ENCODE measurements at places on chromosomes 1 and 21.

DNA sequence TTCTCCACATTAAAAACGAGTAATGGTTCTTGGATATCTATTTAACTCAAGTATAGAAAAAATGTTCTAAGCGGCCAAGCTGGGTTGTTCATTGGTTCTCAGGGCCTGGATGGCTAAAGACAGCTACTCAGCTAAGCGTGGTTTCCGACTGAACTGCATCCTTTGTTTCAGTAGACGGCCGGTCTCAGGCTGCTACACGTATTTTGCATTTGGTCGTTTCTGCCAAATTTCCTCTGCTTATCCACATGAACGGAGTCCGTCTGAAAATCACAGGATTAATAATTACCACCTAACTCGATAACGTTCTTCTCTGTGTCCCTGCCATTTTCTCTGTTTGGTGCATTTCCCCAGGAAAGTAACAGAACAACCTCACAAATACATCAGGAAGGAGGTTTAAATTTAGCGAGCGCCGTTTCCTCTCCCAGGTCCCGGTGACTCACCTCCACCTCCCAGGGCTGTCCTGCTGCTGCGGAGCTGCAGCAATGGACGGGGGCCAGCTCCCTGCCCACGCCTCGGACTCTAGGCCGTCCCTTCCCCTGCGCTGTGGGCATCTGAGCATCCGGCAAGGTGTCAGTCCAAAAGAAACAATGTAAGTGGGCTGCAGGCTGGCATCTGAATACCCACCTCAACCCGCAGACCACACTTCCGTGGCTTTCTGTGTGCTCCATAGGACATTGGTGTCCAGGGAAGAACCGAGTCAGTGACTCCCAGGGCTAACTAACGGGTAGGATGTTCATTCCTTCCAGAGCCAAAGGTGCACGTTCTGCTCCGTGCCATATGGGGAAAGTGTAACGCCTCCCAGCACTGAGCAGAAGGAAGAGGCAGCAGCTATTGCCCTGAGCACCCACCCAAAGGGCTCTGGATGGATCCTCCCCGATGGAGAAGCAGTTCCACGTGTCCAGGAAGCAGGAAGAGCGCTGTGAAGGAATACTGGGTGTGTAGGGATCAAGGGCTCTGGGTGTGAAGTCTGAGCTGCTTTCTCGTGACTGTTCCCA lies 4.1 kb upstream of the GABRD start:
- no peak for DNase-seq

DNA sequence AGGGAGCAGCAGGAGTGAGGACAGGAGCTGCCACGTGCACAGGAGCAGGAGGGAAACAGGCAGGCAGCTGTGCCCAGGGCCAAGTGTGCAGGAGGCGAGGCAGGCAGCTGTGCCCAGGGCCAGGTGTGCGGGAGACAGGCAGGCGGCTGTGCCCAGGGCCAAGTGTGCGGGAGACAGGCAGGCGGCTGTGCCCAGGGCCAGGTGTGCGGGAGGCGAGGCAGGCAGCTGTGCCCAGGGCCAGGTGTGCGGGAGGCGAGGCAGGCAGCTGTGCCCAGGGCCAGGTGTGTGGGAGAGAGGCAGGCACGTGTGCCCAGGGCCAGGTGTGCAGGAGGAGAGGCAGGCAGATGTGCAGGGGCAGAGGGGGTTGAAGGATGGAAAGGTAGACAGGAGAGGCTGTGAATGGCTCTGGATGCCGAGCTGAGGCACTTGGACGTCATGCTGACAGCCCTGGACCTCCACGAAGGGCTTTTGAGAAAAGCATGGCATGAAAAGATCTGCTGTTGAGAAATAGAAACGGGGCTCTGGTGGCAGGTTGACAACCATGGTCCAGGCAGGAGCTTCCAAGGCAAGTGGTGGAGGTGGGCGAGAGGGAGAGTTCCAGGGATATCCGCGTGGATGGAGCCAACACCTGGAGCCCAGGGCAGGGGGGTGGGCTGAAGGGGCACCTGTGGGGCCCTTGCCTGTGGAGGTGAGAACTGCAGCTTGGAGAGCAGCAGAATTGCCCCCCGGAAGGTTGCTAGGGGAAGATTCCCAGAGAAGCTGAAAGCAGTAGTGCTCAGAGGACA lies 19.1 kb upstream of the NPHP4 start:
- no peak for DNase-seq

GRCh38 chr1:40185951-40186864 lies 25.0 kb downstream of the RLF start:
- no peak for DNase-seq

DNA sequence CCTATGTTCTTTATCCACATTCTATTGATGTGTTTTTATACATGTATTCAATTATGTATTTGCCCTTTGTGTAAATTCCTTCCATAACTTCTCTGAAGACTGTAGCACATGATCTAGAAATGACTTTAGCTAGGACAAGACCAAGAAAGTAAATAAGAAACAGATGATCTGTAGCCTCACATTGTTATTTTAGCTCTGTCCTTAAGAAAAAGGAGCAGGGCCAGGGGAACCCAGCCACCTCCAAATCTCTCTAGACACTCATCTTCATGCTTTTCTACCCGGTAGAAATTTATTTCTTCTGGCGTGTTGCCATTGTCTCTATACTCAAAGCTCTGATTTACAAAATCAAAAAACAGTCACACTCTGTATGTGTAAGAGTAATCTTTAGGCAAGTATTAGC lies 27.1 kb downstream of the CDC7 start:
- DNase-seq, result no peak

GRCh38 chr1:167668108-167668507 lies 38.1 kb downstream of the RCSD1 start:
- no peak for DNase-seq

DNA sequence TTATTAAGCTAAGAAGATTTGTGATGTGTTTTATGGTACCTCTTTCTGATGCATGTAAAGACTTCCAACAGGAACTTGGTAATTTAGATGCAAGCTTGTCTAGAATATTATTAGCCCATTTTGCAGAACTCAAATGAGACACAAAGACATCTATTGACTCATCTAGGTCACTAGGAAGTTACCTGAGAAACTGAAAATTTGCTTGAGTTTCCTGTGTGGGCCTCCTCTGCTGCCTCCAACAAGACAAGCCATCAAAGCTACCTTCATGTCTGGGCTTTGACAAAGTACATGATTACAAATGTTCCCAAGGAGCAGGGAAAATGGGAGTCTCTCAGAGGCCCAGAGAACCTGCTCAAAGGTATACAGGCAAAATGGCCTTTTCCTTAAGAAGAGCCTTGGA lies 5.6 kb downstream of the RUNX1 start:
- DNase-seq, result no peak

DNA sequence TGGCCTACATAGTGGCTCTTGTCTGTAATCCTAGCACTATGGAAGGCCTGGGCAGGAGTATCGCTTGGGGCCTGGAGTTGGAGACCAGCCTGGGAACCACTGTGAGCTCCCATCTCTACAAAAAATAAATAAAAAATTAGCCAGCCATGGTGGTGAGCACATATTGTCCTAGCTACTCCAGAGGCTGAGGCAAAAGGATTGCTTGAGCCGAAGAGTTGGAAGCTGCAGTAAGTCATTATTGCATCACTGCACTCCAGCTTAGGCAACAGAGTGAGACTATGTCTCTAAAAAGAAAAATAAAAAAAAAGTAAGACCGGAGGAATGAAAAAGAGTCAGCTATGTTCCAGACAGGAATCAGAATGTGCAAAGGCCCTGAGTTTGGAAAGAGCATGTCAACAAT lies 115.3 kb downstream of the CYYR1 start:
- DNase-seq, result no peak

- DNase-seq, result no peak
These were observed 898 bp upstream of the PTGS2 start for GRCh38 chr1:186681121-186681520.

GRCh38 chr1:176499671-176500070 lies 36.7 kb downstream of the PAPPA2 start:
- DNase-seq, result no peak

GRCh38 chr1:156852418-156852874 lies 6.5 kb downstream of the INSRR start:
- peak; percentile 83 for DNase-seq

GRCh38 chr1:193412748-193413147 lies 226.3 kb upstream of the B3GALT2 start:
- DNase-seq, result no peak

DNA sequence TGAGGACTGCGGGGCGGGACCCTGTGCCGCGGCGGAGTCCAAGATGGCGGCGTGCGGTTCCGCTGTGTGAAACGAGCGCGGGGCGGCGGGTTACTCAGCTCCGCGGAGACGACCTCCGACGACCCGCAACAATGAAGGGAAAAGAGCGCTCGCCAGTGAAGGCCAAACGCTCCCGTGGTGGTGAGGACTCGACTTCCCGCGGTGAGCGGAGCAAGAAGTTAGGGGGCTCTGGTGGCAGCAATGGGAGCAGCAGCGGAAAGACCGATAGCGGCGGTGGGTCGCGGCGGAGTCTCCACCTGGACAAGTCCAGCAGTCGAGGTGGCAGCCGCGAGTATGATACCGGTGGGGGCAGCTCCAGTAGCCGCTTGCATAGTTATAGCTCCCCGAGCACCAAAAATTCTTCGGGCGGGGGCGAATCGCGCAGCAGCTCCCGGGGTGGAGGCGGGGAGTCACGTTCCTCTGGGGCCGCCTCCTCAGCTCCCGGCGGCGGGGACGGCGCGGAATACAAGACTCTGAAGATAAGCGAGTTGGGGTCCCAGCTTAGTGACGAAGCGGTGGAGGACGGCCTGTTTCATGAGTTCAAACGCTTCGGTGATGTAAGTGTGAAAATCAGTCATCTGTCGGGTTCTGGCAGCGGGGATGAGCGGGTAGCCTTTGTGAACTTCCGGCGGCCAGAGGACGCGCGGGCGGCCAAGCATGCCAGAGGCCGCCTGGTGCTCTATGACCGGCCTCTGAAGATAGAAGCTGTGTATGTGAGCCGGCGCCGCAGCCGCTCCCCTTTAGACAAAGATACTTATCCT lies 430 bp downstream of the RBM15 start:
- no peak for DNase-seq

GRCh38 chr1:20974951-20975350 lies 187.8 kb upstream of the HP1BP3 start:
- no peak for DNase-seq

DNA sequence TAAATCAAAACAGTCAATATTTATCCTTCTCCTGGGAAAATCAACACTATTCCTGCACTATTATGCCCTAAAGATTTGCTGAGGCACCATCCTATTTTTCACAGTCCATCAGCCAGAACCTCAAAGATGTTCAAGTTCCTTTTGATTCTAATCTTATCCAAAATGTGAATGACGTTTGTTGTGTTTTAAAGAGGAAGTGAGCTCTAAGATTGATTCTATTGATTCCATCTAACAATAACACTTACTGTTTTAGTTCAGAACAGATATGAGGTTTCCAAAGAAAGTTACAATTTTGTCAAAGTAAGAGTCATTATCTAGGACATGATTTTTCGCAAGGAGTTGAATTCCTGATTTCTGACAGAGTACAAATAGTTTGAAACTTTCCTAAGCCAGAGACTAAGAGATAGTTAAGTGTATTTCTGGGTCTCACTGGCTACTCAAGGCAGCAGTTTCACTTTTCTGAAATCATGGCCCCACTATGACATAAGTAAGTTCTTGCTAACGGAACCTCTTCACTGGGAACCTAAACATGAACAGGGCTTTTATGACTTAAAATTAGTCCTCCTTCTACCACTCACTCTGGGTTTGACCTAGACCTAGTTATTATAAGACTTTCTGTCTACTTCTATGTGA lies 84.7 kb downstream of the LHX9 start:
- no peak for DNase-seq

DNA sequence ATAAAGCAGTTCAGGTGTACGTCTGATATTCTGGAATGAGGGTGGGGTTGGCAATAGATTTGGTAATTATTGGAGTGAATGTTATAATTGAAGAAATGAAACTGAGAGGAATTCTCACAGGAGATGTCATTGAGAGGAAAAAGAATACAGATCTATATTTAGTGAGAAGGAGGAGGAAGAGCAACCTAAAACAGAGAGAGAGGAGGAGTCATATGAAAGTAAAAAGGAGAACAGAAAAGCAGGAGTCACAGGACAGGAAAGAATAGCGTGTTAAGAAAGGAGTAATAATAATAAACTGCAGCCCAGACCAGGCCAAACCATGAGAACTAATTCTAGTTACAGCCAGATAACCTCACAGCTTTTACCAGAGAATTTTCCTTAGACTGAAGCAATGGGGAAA lies 62.7 kb upstream of the MROH9 start:
- DNase-seq, result no peak

GRCh38 chr1:67941155-67941554 lies 107.9 kb upstream of the GNG12 start:
- no peak for DNase-seq

GRCh38 chr1:217153361-217153760 lies 430.1 kb upstream of the ESRRG start:
- no peak for DNase-seq

DNA sequence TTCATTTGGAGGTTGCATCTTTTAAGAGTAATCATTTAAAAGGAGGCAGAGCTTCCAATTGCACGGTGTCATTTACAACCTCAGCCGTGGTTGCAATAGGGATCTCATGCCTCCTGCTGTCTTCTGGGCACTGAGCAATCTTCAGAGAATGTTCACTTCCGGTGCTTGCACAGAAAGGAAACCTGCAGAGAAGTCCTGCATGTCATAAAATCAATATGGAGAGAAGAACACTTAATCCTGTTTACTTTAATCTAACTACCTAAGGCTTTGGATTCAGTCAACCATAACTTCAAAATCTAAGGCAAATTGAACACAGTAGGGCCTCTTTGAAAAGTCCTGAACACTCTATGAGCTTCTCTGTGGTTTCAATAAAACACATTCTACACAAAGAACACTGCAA lies 11.3 kb upstream of the MAP10 start:
- peak; percentile 62 for DNase-seq

GRCh38 chr1:113545210-113545609 lies 154.9 kb downstream of the MAGI3 start:
- DNase-seq, result no peak

GRCh38 chr1:82646888-82647287 lies 846.2 kb downstream of the ADGRL2 start:
- DNase-seq, result no peak

DNA sequence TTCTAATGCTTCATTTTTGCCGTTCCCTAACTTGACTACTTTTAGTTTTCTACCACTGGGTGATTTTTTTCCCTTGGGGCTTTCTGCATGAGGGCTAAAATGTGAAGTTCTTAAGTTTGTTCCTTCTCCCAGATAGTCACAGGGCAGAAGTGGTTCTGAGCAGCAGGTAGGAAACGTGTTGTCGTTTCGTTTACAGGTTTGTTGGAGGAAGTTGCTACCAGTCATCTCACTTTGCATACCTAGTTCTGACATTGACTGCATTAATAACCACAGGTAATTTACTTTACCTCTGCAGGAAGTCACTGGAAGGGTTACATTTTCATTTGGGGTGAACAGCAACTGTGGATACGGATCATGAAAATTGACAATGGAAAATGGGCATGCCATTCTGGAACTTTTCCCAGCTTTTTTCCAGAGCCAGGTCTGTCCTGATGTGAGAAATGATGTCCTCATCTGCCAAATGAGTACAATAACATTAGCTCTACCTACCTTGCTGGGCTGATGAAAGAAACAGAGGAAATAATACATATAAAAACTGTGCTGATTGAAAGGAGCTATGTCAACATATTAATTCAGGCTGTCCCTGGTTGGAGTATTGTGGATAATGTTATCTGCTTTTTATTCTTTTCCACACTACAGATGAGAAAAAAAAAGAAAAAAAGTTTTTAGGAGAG lies 94.2 kb downstream of the DISC1 start:
- DNase-seq, result no peak

GRCh38 chr1:180893614-180894013 lies 19.1 kb upstream of the KIAA1614 start:
- no peak for DNase-seq
